Stimulated activated effector memory CD8-positive, alpha-beta T cell treated with anti-CD3 and anti-CD28 coated beads, Interleukin-12 subunit alpha, Interleukin-12 subunit beta, amount 100 ng/mL, for 72 hours (primary cell): ENCODE measurements at places on chromosomes 6 and 20.

DNA sequence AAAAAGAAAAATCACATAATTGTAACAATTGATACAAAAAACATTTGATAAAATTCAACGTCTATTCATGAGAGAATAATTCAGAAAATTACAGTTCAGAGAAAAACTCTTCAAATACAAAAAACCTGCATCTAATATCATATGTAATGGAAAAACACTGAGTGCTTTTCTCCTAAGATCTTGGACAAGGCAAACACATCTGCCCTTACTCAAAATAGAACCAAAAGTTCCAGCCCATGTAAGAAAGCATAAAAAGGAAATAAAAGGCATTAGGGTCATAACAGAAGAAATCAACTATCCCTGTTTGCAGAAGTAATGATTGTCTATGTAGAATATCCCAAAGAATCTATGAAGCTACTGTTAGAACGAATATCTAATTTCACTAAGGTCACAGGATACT lies 721.4 kb downstream of the RFPL4B start:
- DNase-seq = no peak

DNA sequence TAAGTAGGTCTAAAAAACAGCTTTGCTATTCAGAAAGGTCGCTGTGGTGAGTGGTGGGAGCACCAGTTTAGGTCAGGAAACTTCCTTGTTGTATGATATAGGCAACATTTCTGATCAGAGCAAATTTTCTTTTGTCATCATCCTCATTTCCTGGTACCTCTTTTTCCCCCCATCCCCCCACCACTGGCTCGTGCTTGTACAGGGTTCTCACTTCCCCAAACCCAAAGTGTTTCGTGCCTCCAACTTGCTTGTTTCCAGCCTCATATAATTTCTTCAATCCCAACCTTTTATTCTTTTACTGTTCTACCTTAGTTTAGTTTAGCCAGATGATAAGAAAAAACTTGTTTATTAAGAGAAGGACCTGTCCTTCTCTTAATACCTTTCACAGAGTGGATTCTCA lies 209.4 kb upstream of the JAG1 start:
- no peak for DNase-seq

- no peak for DNase-seq
These were observed 13.5 kb downstream of the NINL start for GRCh38 chr20:25571817-25572216.

DNA sequence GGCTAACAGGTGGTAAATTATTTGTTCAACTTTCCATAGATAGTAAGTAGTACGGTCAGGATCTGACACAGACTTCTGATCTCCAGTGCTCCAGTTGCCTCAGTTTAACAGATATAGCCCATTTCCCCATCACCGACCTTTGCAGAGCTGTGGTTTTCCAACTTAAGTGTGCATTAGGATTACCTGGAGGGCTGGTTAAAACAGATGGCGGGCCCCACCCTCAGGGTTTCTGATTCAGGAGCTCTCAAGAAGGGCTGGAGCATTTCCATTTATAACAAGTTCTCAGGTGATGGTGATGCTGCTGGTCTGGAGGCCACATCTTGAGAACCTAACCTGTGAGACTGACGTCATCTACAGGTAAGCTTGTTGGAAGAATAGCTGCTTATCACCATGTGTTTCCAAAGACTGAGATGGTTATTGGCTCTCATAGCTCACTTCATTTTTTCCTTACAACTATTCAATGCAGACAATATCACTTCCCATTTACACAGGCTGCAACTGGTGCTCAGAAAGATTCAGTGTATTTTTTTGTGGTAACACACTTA lies 360.1 kb upstream of the CHD6 start:
- no peak for DNase-seq

DNA sequence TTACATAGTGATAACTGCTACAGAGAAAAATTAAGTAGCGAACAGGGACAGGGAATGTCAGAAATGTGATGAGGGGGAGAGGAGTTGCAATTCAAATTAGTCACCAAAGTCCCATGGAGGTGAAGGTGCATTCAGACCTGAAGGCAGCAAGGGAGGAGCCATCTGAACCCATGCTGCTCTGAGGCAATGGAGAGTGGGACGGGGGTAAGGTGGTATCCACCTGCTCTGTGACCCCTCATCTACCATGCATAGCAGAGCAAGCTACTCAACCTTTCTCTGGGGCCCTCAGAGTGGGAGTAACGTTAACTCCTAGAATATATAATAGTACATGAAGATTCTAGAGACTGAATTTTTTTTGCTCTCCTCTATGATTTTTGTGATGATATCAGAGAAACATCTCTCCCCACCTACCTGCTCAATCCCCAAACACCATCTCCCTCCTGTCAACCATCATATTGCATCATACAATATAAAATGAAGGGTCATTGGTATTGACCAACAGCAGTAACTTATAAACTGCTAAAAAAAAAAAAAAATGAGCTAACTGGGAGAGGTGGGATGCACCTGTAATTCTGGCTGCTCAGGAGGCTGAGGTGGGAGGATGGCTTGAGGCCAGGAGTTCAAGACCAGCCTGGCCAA lies 16.6 kb upstream of the SCML4 start:
- DNase-seq = no peak

GRCh38 chr20:48635791-48636267 lies 192.0 kb downstream of the PREX1 start:
- DNase-seq = peak; percentile 84

GRCh38 chr20:48908656-48909319 lies 12.7 kb upstream of the ARFGEF2 start:
- DNase-seq = no peak

- no peak for DNase-seq
These were observed 741.9 kb downstream of the RFPL4B start for GRCh38 chr6:113089056-113089455.

DNA sequence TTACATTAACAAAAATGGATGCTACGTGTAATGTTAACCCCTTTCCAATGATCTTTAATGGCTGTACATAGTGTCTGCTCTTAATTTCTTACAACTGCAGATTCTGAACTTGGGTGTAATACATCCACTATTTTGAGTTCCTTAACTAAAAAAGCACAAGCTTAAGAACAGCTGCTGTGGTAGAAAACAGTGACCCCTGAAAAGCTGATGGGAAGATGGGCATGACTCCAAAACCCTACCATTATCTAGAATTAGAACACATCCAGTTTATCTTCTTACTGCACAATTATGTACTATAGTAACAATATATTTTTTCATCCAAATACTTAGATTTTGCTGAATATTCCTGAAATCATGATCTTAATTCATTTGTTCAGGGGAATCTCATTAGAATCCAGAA lies 49.3 kb downstream of the LYRM4 start:
- no peak for DNase-seq

DNA sequence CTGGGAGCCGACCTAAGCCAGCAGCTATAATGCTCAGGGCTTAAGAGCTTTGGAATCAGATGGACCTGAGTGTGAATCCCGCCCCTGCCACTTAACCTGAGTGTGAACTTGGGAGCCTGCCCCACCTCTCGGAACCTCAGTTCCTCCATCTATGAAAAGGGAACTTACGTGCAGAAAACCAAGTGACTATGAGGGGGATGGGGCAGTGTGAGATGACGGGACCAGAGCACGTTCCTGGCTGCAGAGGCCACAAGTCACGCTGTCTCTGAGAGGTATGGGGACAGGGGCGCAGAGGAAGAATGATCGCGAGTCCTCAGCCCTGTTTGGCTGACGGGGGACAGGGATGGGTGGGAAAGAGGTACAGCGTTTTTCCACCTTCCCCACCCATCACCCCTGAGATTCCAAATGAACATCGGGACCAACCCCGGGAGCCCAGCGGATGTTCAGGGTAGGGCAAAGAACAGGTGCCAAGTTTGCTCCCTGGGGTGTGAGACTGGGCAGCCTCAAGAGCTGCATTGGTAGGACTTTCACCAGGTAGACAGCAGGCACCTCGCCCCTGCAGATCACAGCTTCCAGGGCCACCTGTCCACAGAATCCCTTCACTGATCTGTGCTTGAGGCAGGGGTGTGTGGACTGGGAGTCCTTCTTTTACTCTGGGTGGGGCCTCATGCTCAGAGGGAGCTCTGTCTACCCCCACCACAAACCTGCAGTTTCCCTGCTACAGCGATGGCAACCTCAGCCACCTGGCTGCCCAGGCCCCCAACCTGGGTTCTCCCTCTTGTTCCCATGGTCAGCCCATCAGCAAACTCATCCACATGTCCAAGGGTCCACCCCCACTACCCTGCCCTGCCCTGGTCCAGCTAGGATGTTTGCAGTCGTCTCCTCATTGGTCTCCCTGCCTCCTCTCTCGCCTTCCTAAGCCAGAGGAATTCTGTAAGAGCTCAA lies 85.8 kb downstream of the CEBPB start:
- DNase-seq = no peak

DNA sequence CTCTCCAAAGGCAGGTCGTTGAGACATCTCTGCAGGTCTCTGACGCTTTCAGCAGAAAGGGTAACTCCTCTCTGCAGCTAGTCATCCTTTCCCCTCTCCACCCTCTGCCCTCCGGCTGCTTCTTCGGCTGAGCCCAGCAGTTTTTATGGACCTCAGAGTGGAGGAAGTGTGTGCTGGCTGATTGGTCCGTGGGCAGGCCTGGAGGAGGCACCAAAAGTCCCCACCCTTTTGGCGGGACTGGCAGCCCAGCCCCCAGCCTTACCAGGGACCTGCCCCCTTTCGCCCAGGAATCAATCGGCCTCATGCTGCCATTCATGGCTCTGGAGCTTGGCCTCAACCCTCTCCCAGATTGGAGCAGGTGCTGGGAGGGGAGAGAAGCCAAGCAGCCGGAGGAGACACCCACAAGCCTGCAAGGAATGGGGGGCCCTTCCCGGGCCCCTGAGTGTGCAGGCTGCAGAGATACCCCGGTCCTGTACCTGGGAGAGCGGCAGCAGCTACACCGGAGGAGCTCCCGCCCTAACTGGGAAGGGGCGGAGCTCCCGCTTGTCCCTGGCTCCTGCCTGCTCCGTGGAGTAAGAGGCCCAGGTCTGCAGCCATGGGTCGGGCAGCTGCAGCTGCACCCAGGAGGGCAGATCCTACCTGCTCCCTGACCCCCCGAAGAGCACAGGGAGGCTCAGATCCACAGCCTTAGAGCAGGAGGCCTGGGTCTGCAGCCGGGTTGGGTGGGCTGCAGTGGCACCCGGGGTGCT lies 170.3 kb upstream of the SOX4 start:
- no peak for DNase-seq

DNA sequence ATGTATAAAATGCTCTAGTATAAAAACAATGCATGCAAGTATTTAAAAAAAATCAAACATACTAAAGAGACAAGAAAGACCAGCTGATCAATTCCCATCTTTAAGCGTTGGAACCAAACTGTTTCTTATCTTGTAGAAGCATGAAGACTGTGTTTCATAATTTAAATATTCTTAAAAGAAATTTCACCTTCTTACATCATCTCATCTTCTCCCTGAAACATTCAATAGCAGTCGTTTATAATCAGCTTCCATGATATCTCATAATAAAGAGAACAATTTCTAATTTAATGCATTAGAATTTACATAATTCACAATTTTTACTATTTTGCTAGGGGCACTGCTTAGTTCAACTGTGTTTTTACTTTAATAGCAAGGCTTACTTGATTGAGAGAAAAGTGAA lies 468.1 kb upstream of the MARCKS start:
- DNase-seq = no peak

- no peak for DNase-seq
These were observed 13.7 kb downstream of the CBFA2T2 start for GRCh38 chr20:33503564-33503963.

GRCh38 chr6:138431256-138432062 lies 27.4 kb downstream of the HEBP2 start:
- no peak for DNase-seq

GRCh38 chr6:84546427-84546914 lies 217.9 kb downstream of the TBX18 start:
- no peak for DNase-seq

- DNase-seq = no peak
These were observed 60.8 kb downstream of the PRDM1 start for GRCh38 chr6:106146852-106147351.

DNA sequence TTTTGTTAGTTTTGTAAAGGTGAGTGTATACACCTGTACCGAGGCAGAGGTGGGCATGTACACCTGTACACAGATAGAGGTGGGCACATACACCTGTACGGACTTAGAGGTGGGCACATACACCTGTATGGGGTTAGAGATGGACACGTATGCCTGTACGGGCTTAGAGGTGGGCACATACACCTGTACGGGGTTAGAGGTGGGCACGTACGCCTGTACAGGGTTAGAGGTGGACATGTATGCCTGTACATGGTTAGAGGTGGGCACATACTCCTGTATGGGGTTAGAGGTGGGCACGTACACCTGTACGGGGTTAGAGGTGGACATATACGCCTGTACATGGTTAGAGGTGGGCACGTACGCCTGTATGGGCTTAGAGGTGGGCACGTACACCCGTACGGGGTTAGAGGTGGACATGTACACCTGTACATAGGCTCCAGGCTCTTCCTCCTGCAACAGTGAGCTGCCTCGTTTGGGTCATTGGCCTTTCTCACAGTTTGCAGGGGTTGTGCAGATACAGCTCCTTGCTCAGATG lies 63.7 kb downstream of the PHACTR3 start:
- DNase-seq = no peak

GRCh38 chr6:86477500-86478148 lies 459.7 kb upstream of the HTR1E start:
- DNase-seq = no peak

GRCh38 chr6:131132360-131132759 lies 2.9 kb upstream of the AKAP7 start:
- no peak for DNase-seq

DNA sequence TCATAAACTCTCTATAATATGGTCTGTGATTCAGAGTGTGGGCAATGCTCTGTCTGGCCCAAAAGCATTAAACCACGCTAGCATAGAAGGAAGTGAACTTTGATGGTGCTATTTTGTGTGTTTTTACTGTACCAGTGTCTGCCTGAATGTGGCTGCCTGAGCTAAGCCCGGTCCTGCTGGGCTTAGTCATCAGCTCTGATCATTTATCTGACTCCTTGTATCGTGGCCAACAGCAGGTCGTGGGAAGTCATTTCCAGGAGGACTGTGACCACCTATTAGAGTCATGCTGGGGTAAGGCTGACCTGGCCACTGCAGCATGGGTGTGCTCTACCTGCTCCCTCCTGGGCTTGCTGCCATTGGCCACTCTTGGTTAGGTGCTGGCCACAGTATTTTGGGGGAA lies 239.1 kb upstream of the CEP162 start:
- DNase-seq = no peak

- DNase-seq = no peak
These were observed 1.6 kb upstream of the SOBP start for GRCh38 chr6:107488174-107488874.

DNA sequence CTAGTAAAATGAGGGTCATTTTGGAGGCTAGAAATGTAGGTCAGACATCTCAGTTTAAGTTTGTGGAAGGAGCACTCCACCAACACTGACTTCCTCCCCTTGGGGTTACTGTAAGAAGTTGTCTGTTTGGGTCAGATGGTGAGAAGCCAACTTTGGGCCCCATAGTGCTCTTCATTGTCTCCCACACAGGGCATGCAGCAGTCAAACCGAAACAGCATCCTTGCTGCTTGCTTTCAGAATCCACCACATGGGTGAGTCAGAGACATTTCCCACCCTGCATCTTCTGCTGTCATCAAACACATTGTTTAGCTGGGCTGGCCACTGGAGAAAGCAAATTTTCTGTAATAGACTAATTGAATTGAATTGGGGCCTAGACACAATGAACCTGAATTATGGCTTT lies 16.8 kb downstream of the IL17F start:
- DNase-seq = peak; percentile 82

GRCh38 chr6:130810307-130811030 lies 16.7 kb upstream of the SMLR1 start:
- no peak for DNase-seq
